ENCODE measurements at places on chromosomes 1 and 21.
A peak's percentile ranks its signal among the peaks of the same experiment; 100 is the strongest.

- DNase-seq = no peak
Observed at GRCh38 chr1:6041432-6042062, 4.1 kb upstream of the KCNAB2 start.

DNA sequence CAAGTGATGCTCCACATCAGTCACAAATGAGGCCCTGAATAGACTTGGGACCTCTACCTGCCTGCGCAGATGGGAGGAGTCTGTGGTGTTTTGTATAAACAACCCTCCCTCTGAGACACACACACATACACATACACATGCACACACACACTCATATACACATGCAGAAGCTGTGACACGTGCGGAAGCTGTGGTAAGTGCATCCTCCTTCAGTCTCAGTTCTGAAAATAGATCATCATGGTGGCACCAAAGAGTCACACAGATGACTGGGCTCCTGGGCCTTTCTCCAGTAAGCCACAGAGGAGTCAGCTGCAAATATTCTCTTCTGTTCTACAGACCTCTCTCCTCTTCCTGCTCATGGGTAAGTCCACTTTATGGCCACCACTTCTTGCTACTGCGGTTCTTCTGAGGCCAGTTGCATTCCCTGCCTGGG, at the start of gene LY9:
Gene LY9, plus strand, starts transcription at position 224 of the 433 bp plus-strand sequence. Its CDS starts 14 bp downstream, at position 238.
- DNase-seq = no peak

GRCh38 chr1:57109247-57109646, 143.4 kb upstream of the C8B start:
- DNase-seq = no peak

DNA sequence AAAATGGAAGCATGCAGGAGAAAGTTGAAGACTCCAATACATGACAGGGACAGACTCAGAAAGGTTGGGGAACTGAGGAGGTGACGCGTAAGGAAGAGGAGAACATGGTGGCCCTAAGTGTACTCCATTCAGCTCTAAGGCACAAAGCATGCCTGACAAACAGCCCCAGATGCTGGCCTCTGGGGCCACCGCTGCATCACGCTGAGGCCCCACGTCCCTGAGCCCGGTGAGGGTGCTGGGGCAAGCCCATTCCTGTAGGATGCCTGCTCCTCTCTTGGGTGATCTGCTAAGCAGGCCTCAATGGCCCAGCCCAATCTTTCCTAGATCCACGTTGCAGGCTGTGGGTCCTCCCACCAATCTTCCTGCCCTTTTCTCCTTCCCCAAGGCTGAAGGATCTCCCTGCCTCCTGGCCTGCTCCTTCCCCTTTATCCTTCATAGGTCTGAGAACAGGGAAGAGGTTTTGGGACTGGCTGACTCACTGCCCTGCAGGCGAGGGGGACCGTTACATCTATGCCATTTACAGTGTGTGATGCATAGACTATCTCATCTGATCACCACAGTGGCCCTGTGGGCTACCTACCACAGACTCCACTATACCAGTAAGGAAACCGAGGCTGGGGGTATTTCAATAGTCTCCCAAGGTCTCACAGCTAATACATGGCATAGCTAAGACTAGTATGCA, 16.8 kb upstream of the NID1 start:
- no peak for DNase-seq

GRCh38 chr1:111695801-111696200, 43.4 kb downstream of the INKA2 start:
- no peak for DNase-seq

GRCh38 chr21:15804247-15805005, 74.6 kb downstream of the USP25 start:
- no peak for DNase-seq

- DNase-seq = no peak
Observed at GRCh38 chr1:216670118-216670883, 52.9 kb downstream of the ESRRG start.

DNA sequence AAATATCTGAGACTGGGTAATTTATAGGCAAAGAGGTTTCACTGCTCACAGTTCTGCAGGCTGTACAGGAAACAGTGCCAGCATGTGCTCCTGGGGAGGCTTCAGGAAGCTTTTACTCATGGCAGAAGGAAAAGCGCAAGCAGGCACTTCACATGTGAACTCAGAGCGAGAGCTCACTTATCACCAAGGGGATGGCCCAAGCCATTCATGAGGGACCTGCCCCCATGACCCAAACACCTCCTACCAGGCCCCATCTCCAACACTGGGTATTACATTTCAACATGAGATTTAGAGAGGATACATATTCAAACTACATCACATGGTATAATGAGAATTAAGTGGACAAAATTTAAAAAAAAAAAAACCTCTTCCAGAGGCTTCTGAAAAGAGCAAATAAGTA, 13.7 kb downstream of the WASF2 start:
- no peak for DNase-seq

DNA sequence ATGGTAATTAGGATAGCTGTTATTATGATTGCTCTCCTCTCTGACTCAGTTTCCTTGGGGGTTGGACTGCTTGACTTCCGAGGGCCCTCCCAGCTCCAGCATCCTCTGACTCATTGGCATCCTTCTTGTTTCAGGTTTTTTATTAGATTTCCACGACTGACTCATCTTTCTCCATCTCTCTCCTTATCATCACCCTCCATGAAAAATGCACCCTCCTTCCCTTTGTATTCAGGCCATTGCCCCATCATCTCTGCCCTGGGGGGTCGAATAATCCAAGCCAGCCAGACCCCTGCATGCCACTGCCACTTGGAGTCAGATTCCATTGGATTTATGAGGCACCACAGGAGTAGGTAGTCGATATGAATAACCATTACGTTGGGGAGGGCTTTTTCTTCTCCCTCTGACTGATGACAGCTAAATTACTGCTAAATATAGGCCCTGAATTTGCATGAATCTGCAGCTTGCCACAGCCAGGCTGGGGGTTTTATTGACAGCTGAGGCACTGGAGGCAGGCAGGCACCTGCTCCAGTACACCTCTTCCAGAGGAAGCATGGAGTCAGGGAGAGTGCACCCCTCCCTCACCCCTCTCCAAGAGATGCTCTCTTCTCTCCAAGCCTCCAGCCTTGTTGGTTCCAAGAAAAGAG, 91.7 kb downstream of the C1orf94 start:
- no peak for DNase-seq

- DNase-seq = peak; percentile 82
Observed at GRCh38 chr1:31182352-31182751, 57.3 kb downstream of the NKAIN1 start.

DNA sequence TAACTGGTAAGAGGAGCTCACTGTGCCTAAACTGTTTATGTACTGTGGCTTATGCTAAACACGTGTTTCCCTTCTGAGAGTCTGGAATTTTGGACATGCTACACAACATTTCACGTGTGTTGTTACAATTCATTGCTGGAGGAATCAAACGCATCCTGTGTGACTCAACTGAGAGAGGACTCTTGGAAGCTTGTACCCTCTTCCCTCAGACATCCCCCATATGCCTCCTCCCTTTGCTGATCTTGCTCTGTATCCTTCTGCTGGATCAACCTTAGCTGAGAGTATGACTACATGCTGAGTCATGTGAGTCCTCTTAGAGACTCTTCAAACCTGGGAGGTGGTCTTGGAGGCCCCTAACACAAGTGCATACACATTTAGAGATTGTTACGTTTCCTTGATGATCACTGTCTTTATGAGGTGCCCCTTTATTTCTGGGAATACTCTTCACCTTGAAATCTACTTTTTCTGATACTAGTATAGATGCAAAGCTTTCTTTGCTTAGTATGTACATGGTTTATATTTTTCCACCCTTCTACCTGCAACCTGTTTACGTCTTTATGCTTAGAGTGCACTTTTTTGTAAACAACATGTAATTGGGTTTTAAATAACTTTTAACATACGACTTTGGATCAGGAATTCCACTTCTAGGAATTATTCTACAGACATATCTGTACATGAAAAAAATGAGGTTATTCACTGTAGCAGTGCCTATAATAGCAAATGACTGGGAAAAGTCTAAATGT, 8.7 kb downstream of the NPHP4 start:
- DNase-seq = peak; percentile 65

DNA sequence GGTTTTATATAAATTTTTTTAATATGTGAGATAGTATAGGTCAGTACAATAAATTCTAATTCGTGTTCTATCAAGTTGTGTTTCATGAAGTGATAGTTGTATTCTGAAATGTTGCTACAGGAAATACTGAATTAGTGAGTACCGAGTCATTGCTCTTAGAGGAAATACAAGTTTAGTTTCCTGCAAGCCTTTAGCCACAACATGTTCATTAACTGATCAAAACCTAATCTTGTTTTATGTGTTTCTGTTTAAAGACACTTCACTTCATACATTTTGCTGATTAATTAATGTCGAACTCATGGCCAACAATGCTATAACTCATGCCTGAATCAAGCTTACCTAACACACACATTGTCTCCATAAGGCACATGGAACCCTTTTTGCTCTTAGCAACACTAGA, 43.6 kb downstream of the LRRC7 start:
- no peak for DNase-seq

- no peak for DNase-seq
Observed at GRCh38 chr21:35333831-35334618, 284.9 kb upstream of the RUNX1 start.

GRCh38 chr1:82485591-82486369, 685.0 kb downstream of the ADGRL2 start:
- no peak for DNase-seq

DNA sequence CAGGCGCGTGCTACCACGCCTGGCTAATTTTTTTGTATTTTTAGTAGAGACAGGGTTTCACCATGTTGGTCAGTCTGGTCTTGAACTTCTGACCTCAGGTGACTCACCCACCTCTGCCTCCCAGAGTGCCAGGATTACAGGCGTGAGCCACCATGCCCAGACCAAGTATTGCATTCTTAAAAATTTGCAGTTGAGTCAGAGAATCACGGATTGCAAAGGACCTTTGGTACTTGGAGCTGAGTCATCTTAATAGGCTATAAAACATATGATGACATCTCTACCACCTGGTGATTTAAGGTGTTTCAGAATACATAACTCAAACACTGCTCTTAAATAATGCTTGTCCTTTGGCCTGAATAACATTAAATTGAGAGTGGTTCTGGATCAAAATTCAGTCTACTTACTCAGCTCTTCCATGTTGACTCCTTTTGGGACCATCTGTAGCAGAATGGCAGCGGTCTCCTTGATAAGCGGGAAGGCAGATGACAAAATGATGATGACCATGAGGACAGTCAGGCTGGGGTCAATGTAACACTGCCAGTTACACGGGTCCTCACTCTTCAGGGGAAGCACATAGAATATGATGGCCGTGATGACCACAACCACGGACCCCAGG, 10.4 kb downstream of the SLC30A10 start:
- peak; percentile 90 for DNase-seq

DNA sequence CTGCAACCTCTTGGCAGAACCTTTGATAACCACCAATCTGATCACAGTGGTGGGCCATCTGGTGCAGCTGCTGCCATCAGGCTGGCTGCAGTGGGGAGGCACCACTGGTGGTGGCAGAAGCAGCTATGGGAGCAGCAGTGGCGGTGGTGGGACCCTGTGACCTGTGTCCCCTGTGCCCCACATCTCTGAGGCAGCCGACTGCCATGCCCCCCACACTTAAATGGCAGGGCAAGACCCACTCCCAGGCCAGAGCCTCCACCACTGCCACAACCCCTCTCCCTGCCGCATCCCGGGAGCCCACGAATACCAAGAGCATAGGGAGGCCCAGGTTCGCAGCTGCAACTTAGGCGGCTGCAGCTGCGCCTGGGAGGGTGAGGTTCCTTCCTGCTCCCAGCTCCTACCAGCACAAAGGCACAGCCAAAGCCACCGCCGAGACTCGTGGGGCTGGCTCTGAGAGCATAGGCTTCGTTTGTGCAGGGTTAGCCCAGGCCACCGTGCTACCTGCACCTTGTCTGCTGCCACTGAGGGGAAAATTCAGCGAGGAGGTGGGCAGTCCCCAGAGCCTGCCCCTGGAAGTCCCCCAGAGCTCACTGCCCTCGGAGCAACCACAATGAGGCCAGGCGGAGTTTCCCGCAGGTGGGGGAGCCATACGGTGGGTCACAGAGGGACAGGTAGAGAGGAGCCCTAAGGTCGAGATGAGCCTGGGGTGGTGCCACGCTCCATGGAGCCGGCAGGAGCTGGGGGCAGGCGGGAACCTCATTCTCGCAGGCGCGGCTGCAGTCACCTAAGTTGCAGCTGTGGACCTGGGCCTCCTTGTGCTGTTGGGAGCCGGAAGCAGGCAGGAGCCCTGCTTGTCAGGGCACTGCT, 518.7 kb downstream of the RWDD3 start:
- no peak for DNase-seq

GRCh38 chr1:176866011-176866714, 298.3 kb downstream of the ASTN1 start:
- DNase-seq = no peak

DNA sequence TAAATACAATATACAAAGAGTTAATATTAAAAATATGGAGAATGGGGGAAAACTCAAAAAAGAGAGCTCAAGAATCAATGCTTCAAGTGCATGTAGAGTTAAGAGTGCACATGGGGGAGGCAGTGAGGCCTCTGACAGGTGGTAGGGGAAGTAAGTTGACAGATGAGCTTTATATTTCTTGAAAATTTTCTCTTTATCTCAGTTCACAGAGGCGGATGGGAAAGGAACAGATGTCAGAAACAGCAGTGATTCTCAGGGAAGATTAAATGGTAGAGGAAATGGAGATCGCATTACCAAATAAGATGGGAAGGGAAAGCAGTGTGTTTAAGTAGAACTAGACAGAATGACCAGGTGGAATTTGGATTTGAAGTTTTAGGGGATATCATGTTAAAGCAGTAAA, 200.1 kb upstream of the C1orf105 start:
- DNase-seq = no peak

DNA sequence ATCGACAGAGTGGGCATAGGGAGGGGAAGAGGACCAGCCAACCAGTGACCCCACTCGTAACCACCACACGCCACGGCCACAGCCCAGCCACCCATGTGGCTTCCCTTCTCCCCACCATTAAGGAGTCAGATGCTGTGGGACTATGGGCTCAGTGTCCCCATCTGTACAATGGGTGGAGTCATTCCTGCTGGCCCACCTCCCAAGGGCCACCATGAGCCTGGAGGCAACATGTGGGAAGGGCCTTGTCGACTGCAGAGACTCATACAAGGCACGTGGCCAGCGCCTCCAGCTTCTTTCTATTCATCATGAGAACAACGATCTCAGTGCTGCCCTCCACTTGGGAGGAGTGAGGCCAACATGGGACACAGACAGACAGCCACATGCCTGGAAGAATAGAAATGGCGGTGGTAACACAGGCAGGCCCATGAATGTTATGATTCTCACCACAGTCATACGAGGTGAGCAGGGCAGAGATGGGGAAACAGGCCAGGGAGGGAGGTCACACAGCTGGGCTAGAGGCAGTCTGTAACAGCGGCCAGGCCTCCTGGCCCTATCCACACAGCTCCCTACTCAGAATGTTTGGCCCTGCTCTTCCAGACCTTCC, 16.1 kb downstream of the LRP8 start:
- DNase-seq = no peak

- peak; percentile 23 for DNase-seq
Observed at GRCh38 chr1:86018283-86018923, 138.2 kb downstream of the COL24A1 start.

DNA sequence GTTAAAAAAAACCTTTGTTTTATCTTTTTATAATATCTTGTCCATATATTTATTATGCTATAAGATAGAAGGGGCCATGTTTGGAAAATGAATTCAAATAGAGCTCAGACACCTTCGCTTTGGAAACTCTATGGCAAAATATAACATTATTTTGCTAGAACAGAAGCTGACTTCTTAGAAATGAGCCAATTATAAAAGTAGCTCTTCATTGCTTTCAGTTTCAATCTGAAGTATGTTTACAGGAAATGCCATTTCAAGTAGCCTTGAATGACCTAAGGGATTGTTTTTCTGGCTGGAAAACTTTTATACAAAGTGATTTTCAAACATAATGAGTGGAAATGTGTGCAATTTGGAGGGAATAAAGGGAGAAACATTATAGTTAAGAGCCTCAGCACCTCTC, 37.8 kb upstream of the GBP5 start:
- DNase-seq = no peak
